Naive thymus-derived CD8-positive, alpha-beta T cell (primary cell): ENCODE measurements at places on chromosomes 1 and 21. TPM values are rescaled to one million over a fixed set of nuclear protein-coding genes. Genes with fewer than 3 reads are reported as not detected.

The PRAMEF27 gene
- not detected for total RNA-seq

The ANGPTL3 gene
- not detected for total RNA-seq

The CDKN2C gene
- total RNA-seq = 4.0 TPM

The TTC34 gene
- 6.0 TPM for total RNA-seq

The PTBP2 gene
- total RNA-seq = 22.1 TPM

GRCh38 chr1:18149027-18149641 lies 41.5 kb downstream of the IGSF21 start:
- no peak for DNase-seq

DNA sequence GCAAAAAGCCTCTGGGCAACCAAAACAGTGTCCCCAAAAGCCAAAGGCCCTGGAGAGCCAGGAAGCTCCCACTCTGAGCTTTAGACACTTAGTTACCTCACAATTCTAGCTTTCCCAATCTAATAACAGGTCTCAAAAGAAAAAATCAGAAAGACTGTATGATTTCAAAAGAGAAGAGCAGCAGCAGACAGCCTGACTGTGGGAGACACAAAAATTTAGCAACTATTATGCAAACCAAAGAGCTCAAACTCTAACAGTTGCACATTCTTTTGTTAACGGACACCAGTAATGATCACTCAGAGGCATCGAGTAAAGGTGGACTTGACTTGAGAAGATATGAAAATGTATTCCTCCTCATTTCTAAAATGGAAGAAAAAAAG lies 160.1 kb downstream of the SLC45A1 start:
- no peak for DNase-seq

- DNase-seq = no peak
These were observed 375.9 kb downstream of the DSCAM start for GRCh38 chr21:40471103-40471502.

GRCh38 chr1:205492201-205492667 lies 12.2 kb upstream of the CDK18 start:
- DNase-seq = no peak

DNA sequence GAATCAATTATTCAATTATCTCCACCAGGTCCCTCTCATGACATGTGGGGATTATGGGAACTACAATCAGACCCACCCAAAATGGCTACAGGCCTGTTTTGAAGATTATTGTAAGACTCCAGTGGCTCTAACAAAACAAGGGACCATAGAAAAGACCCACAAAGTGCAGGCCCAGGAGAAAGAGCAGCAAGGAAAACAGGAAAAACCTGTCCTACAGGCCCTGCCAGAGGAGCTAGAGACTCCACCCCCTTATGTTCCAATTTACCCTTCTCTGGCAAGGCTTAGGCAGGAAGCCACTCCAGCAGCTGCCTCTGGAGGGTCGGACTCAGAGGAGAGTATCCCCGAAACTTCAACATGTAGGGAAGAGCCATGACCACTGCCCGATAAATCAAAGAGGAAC lies 96.5 kb downstream of the LIPI start:
- DNase-seq = no peak

- DNase-seq = no peak
These were observed 32.2 kb upstream of the RPTN start for GRCh38 chr1:152191260-152191659.

GRCh38 chr1:34524783-34525182 lies 230.1 kb upstream of the GJB5 start:
- no peak for DNase-seq

GRCh38 chr1:53044926-53045325 lies 17.1 kb upstream of the PODN start:
- DNase-seq = no peak

- no peak for DNase-seq
These were observed 330.4 kb downstream of the KCNT2 start for GRCh38 chr1:196277860-196278259.

GRCh38 chr1:164748253-164748899 lies 189.4 kb downstream of the PBX1 start:
- DNase-seq = no peak

GRCh38 chr21:25133939-25134338 lies 473.3 kb downstream of the MRPL39 start:
- DNase-seq = no peak

- no peak for DNase-seq
These were observed 235.3 kb downstream of the MRPL39 start for GRCh38 chr21:25371841-25372425.

DNA sequence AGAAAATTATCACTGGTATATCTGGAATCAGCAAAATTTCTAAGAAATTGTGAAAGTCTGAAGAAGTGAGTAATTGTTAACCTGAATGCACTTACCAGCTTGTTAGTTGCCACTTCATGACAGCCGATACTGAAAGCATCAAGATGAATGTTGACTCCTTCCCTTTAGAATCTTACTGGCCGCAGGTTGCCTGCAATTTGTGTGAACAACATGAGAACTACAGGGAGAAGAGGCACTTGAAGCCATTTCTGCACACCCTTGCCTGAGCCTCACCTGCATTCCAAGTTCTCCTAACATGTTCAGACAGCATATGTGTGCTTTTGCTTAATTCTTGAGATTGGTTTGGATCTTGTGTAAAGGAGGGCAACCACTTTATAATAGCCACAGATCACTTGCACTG lies 59.2 kb upstream of the SSX2IP start:
- no peak for DNase-seq

DNA sequence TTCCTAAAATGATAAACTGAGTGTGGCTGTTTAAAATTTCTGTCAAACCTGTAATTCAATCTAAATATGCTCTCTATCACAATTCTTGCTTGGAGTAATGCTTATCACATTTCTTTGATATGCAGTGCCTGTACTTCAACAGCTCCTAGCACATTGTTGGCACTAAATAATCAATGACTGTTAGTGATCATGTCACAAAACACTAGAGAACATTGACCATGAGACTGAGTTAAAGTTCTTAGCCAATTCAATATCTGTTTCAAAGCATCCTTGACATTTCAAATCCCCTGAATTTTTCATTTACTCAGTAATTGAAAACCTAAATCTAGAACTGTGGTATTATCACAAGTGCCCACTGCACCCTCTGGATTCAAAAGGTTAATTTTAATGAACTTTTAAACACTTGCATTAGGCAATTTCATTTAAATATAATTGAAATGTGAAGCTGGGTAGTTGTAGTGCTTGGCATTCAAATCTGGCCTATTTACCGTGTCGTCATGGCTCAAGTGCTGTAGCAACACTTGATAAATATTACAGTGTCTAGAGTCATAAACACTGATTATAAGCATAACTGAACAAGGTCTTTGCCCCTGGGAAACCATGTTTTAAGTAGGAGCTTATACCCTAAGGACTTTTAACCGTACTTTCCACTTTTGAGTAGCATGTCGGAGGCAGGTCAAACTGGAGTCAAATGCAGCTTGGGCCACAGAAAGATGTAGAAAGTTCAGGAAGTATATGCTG lies 143.6 kb downstream of the LRRC7 start:
- no peak for DNase-seq

DNA sequence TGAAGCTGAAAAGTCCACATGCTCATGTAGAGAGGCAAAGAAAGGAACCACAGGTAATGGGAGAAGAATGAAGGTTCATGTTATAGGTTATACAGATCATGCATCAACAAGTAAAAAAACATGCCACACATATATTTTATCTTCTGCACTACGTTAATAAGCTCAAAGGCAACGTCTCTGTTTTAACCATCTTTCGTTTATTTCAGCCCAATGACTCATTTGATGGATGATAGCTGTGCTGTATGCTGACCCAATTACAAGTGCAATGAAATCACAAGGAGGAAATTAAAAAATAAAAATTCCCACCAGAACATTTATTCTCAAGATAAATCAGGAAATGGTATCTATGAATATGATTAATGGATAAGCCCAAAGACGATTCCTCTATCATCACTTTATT lies 24.6 kb downstream of the XCL1 start:
- no peak for DNase-seq

- no peak for DNase-seq
These were observed 138.5 kb downstream of the CLIC6 start for GRCh38 chr21:34807146-34807880.

DNA sequence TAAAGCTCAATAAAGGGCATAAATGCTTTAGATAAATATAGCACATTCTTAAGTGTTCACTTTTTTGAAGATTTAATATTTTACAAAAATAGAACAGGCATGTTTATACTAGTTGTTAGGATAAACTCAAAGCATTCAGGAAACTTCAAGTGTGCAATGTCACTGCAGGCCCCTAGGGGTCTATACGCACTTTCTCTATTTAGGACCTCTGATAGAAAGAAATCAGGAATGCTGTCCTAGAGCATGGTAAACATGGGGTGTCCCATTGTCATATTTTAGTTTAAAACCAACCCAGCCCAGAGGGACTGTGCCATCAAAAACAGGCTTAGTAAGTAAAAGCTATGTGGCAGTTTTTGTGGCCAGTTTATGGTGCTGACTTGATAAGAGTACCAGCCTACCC lies 102.2 kb downstream of the BARHL2 start:
- DNase-seq = no peak

DNA sequence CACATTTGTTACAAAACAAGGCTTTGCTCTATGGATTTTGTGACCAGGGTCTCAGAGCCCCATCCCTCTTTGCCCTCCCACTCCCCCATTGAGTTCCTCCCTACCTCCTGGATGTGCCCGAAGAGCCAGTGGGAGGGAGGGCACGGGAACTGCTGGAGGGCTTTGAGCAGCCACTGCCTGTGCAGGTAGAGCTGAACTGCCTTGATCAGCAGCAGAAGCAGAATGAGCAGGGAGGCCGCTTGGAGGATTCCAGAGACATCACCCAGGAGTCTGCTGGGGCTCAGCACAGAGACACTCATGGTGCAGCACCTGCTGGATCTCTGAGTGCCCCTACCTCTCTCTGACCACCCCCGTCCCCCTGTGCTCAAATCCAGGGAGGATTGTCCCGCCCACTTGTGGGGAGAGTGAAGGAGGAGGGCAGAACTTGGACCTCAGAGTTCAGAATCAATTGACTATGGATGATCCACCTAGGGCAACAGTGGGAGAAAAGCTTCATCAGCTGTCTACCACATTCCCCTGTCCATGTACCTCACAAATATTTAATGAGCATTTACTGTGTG lies at the start of gene CYP4A11:
Gene CYP4A11, minus strand, starts transcription at position 342 of the 560 bp plus-strand sequence. Its CDS starts 43 bp downstream, at position 299.
- no peak for DNase-seq

DNA sequence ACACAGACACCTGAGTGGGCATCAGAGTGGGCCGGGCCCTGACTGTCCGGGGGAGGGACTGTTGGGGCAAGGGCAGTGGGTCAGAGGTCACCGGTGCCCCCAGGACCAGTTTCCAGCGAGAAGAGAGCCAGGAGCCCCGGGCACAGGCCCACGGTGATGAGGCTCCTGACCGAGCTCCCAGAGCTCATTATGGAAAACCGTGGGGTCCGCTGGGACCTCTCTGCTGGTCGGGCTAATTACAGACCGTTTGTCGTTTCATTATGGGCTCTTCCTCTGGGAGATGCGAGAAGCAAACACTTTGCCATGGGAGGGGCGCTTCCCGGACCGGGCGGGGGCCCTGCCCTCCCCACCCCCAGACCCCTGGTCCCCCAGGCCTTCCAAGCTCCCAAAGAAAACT lies 12.0 kb upstream of the TTLL10 start:
- no peak for DNase-seq

DNA sequence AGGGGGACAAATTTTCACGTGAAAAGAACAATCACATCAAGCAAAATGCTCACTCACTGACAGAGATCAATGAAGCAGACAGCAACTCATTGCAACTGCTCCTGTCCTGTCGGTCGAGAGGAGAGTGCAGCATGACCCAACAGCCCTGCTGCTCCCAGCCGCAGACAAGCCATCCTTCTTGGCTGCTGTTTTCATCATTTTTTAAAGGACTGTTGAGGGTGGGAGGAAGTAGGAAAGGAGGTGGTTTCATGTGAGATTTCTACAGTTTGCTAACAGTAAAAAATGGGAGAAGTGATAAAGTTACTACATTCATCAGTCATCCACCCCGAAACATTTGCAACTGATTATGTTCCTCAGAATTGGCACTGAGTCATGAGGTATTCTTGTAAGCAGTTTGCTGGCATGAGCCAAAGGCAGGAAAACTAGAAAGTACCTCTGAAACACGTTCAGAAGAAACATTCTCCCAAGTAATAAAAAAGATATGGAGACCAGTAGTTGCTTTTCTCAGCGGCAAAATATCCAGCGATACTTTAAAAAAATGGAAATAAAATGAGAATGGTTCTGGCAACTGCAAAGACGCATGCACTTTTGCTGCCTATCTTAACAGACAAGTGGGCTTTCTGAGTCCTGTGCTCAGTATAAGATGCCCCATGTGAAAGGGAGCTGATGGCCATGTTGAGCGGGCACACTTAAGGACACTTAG lies 72.0 kb upstream of the CLDN14 start:
- DNase-seq = no peak
